Upper lobe of right lung (tissue), 1 donor: ENCODE measurements at places on chromosomes 7 and 10. TPM values are rescaled to one million over a fixed set of nuclear protein-coding genes. Genes with fewer than 3 reads are reported as not detected.

OR2A12 gene
- not detected for total RNA-seq

TMEM270 gene
- not detected for total RNA-seq

HGF gene
- 26.5 TPM for total RNA-seq

SPDYE2 gene
- not detected for total RNA-seq

DAGLB gene
- 34.7 TPM for total RNA-seq

AGK gene
- total RNA-seq = 17.5 TPM

DIP2C gene
- total RNA-seq = 17.3 TPM

CASTOR2 gene
- total RNA-seq = 11.9 TPM

POLR1F gene
- total RNA-seq = 11.5 TPM

JAZF1 gene
- 20.6 TPM for total RNA-seq

URGCP gene
- 29.1 TPM for total RNA-seq

COL17A1 gene
- total RNA-seq = 1.5 TPM

TMEM178B gene
- 1.4 TPM for total RNA-seq

TAS2R41 gene
- total RNA-seq = not detected

NME8 gene
- 2.1 TPM for total RNA-seq

ANKRD30A gene
- 0.12 TPM for total RNA-seq

SLF2 gene
- 32.9 TPM for total RNA-seq

RP9 gene
- 11.9 TPM for total RNA-seq

AKR1C4 gene
- total RNA-seq = not detected
